T follicular helper cell (primary cell): ENCODE measurements at places on chromosomes 7 and 10.

DNA sequence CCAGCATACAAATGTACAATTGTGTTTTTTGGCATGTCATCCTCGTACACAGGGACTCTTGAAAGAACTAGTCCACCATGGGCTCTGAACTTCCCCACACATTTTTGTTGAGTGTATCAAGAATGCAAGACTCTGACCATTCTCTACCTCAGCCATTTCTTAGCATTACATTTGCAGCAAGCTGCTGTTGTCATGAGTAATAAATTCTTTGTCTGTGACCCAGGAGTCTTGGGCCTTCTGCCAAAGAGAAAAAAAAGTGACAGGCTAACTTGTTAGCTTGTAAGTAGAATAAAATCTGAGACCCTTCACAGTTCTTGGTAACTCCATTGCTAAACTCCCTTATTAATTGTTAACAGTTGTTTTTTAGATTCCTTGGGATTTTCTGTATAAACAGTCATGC lies 542.3 kb upstream of the MBL2 start:
- DNase-seq: no peak

GRCh38 chr7:113044394-113044793 lies 42.2 kb downstream of the GPR85 start:
- no peak for DNase-seq

DNA sequence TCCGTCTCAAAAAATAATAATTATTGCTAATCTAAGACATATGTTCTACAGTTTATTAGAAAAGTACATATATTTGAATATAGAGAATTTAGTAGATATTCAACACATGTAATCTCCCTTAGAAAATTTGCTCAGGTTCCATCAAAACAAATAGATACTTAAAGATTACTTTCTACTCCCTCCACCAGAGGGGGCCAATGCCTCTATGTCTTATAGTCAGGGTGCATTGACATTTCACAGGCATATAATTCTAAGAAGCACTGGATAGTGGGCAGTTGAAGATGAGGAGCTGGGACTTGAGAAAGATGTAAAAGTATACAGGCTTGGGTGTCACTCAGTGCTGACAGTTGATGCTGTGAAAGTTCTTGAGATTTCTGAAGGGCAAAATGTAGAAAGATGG lies 301.6 kb upstream of the HPS1 start:
- DNase-seq: no peak

GRCh38 chr7:66952343-66953043 lies 31.5 kb downstream of the TMEM248 start:
- DNase-seq: no peak

DNA sequence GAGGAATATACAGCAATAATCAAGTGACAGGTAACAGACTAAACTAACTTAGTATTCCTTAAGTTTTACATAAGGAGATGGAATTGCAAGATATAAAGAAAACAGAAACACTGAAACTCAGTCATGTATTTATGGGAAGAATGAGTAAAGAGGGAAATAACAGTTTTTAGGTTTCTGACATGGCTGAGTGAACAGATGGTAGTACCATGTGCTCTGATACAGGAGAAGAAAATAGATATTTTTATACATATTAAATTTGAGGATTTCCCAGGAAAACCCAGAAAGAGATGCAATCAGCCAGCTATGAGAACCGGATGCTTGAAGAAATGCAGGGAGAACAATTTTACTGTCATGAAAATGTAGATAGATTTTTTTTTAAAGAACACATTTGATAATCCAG lies 669.5 kb upstream of the GRM3 start:
- DNase-seq: no peak
